ENCODE measurements at places on chromosomes 3 and 15.

DNA sequence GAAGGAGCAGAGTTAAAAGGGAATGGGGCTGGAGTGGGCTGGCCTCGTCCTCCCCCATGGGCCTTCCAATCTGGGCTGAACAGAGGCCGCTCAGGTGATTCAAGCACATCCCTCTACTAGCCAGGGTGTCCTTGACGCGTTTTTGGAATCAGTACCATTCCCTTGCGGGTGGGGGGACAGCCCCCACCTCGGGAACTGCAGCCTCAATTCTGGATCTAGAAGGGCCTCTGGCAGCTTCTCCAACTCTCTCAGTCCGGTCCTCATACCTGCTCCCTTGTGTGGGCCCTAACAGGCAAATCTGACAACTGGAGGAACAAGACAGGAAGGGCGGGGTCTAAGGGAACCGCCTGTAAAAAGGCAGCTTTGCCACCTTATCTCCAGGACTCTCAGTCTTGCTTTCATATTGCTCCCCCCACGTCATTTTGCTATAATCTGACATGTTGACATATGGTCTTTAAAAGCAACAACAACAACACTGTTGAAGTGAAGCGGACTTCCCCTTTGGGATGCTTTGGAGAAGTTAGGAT is 802 bp upstream of the CHRNB4 start:
- DNase-seq: no peak

GRCh38 chr3:122572940-122573412 is 4.5 kb upstream of the PARP15 start:
- no peak for DNase-seq

DNA sequence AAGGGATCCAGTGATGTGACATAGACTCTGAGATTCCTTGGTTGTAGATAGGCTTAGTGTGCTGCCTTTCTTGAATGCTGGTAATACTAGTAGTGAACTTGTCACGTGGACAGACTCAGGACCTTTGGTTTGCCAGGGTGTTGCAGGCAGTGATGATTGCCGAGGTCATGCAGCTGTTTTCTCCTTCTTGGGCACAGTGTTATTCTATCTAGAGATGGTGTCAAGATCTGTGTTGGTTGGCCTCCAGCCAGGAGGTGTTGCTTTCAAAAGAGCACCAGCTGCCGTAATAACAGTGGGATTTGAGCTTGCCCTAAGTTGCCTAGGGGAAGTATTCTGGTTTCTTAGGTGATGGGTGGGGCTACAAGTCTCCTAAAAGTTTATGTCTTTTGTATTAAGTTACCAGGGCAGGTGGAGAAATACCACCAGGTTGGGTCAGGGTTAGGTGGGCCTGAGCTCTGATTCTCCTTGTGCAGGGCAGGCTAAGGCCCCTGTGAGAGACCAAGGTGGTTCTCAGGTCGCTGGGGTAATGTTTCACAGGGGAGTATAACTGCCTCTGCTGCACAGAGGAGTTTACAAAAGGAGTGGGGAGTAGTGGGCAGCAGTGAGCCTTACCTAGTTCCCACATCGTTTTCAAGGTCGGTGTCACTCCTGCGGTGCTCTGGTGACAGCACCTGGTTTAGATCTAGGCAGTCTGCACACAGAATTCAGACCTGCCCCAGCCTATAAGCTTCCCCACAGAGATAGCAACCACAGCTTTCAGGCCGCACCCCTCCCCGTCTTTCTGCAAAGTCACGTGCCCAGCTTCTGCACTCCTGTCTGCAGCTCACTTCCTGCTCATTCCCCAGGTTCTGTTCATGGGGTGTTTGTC is 350.3 kb downstream of the DOCK3 start:
- DNase-seq: peak; percentile 55

DNA sequence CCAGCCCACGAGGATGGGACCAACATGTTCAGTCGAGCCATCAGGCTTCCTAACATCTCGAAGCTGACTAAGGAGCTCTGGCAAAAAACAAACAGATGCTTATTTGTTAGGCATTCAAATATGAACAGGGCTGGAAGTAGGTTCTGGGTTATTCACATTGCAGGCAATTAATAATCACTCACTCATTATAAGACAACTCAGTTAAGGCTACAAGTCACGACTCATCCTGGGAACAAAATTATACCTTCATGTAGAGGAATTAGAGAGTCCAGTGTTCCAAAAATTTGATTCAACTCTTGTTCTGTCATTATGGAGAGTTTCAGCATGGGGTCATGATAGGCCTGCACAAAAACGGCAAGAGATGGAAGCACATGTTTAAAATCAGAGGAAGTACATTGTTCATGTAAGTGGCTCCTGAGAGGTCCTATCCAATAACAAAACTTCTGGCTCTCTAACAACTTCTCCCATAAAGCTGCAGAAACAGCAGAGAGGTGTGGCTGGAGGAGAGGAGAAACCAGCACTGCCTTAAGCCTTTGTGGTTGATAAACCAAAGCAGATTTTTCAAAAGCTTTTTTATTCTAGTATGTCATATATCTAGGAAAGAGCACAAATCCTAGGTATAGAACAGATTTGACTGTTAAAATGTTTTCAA is 50.6 kb downstream of the ARHGEF3 start:
- DNase-seq: no peak

DNA sequence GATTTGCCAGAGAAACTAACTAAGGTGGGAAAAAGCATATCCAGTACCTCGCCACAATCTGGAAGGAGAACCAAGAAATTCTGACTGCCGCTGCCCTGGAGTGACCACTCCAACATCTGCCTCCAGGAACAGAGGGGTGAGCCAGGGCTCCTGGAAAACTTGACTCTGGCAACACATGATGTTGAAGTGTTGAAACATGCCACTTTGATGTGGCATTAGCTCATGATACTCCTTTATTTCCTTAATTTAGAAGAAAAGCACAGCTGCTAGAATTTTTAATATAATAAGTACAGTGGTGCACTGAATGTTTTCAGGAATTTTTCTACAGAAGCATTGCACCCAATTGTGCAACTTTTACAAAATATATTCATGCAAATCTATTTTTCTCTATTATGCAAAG is 109.9 kb upstream of the BCL6 start:
- no peak for DNase-seq

DNA sequence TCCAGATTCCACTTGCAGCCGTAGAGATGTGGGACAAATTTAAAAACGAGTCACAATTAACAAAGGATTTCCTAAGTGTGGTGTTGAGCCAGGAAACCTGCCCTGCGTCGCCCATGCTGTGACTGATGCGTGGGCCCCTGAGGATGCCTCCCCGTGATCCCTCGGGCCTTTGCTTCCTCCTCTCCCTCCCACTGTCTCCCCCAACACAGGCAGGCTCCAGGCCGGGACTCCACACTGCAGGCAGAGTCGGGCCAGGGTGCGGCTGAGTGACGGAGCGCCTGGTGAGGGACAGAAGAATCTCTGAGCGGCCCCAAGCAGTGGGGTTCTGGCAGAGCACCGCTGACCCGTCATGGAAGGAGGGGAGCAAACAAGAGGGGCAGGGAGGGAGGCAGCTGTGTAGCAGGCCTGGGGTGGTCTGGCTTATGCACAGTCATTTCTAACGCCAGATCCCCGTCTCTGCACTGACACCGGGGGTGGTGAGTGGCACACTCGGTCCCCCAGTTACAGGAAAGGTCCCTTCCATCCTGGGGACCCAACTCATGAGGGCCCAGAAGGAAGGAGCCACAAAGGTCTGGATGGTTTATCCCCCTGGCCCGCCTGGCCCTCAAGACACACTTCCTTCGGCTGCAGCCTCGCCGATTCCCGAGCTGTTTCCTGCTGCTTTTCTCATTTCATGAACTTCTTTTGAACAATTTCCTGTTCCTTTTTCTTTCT is 91.0 kb downstream of the XXYLT1 start:
- DNase-seq: no peak

GRCh38 chr3:62041681-62042080 is 331.7 kb downstream of the FEZF2 start:
- DNase-seq: no peak

DNA sequence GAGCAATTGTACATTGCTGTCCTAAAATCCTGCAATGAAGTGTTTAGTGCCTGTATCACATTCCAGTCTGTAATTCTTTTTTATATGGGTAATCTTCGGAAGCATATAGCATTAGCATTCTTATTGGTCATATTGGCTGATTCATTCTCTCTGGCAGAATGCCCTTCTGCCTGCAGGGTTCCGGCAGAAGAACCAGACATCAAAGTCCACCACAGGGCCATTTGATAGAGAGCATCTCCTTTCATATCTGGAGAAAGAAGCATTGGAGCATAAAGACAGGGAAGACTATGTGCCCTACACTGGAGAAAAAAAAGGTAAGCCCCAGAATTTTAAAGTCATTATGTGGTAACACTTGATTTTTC is 39.6 kb downstream of the TMOD3 start:
- no peak for DNase-seq

- DNase-seq: no peak
Measured at GRCh38 chr3:99928771-99929744, 111.4 kb downstream of the CMSS1 start.

DNA sequence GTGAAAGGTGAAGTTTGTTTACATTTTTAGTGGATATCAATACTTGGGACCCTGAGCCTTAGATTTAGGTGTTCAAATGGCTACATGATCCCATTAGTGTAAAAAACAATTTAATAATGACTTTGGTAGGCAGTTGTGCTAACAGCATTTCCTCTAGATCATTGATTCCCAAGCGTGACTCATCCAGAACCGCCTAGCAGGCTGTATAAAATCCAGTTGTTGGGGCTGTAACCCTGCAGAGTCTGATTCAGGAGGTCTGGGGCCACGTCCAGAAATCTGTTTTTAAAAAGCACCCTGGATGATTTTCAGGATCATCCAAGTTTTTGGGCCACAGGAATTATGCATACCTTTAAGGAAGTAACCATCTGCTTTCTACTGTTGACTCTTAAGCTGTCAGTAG is 156.4 kb downstream of the TP63 start:
- DNase-seq: no peak

GRCh38 chr15:80474224-80475215 is 70.3 kb downstream of the ARNT2 start:
- DNase-seq: no peak

DNA sequence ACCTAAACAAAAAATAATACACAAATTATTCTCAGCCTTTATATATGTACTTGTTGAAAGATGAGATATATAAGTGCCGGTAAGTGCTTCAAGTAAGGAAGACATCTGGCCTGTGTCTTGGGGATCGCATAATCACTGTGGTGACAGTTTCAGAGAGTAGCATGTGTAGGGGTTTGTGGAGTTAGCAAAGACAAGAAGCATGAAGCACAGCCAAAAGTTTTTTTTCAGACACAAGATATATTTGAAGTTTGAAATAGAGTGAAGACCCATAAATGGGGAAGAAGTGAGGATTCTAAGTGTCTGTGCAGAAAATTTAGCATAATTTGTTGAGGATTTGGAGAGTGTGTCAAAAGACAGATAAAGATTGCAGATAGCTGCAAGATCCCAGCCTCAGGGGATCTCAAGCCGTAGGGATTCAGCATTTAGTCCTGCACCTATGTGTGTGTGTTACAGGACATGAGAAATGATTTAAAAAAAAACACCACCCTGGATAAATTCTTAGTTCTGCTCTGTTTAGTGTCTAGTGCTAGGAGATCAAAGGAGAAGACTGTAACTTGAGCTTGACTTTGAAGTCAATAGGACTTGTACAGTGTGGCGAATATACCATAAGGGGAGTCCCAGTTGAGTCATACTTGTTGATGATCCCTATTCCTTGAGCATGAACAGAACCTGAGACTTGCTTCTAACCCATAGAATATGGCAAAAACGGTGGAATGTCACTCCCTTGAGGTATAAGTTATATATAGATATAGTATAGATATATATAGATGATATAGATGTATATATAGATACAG is 123.9 kb upstream of the GRM7 start:
- DNase-seq: no peak

- DNase-seq: no peak
Measured at GRCh38 chr3:120299403-120299802, 14.4 kb upstream of the GPR156 start.

DNA sequence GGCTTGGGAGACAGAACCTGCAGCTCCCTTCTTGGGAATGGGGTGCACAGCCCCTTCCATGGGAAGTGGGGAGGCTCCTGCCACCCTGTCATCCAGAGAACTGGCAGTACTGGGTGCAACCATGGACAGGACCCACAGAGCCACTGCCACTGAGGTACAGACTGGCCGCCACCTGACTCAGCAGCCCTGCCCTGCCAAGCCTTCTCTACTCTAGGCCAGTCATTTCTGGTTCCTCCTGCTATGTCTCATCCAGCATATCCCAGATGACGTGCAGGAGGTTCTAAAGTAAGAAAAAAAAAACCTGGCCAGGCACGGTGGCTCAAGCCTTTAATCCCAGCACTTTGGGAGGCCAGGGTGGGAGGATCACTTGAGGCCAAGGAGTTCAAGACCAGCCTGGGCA is 76.9 kb upstream of the RPL32 start:
- no peak for DNase-seq

DNA sequence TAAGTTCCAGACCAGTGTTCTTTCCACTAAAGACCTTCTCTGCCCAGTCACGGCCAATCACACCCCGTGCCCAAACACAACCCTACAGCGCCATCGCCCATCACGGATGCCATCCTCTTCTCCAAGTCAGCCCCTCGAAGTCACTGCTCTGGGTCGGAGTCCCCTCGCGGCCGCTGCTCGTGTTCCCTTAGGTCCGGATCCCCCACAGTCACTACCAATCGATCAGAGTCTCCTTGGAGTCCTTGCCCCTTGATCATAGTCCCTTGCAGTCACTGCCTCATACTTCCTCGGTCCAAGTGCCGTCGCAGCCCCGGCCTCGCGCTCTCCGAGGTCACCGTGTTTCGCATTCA is 461 bp downstream of the PCYT1A start:
- no peak for DNase-seq
